Stimulated activated CD4-positive, alpha-beta T cell treated with anti-CD3 and anti-CD28 coated beads, Interleukin-12 subunit alpha, Interleukin-12 subunit beta, amount 100 ng/mL, for 48 hours (primary cell): ENCODE measurements at places on chromosomes 13 and 19.

GRCh38 chr13:41402691-41403511, 54.4 kb upstream of the RGCC start:
- DNase-seq, result no peak

DNA sequence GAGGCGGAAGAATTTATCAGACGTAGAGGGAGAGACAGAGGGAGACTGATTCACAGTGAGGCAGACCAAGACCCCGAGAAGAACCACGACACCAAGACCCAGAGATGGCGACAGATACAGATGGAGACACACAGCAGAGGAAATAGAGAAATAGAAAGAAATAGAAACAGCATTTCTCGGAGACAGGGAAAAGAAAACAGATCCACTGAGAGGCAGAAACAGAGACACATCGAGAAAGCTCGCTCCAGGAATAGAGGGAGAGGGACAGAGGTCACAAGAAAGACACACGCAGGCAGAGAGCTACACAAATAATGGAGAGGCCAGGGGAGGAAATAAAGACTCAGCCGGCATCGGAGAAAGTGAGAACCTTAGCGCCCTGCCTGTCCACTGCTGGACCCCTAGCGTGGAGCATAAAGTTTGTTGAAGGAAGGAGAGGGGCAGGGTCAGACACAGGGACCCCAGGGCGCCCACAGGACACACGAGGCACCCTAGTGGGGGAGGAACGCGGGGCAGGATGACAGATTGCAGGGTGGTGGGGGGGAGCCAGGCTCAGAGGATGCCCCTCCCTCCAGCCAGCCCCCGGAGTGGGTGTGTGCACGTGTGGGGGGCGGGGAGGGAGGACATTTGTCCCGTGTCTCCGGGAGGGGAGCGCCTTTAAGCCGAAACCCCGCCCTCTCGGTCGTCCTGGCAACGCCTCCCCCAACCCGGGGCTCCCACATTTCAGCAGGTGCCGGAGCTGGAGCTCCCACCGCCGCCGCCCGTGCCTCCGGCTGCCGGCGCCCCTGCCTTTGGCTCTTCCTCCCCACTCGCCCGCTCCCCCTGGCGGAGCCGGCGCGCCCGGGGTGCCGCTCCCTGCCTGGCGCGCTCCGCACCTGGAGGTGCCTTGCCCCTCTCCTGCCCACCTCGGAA, at the start of gene PRKCG:
PRKCG (plus strand) TSS at position 716 of the 909 bp plus-strand sequence. CDS start 298 bp downstream, outside the sequence.
- no peak for DNase-seq

- no peak for DNase-seq
Measured at GRCh38 chr13:100954430-100955305, 280.1 kb upstream of the TMTC4 start.

DNA sequence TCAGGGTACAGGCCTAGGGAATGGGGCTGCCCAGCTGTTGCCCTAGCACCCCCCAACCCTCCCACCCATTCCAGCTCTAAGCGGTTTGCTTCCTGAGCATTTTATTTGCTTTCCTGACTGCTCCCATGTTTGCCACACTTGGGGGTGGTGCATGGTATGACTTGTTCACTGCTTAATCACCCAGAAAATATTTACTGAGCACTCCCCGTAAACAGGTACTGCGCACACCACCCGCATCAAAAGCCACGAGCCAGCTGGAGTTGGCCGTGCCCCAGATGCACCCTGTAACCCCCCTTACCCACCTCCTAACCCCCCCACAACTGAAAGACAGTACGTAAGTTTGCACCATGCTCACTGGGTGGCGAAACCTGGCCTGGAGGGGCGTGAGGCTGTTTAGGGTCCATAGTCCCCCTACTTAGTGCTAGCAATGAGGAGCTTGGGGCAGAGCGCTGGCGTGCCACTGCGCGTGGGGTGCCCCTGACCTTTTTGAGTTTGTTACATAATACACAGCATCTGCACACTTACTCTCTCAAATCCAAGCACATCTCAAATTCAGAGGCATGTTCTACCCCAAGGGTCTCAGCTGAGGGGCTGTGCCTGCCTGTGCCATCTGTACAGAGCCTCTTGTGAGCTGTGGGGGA, 29.8 kb downstream of the DPF1 start:
- no peak for DNase-seq

DNA sequence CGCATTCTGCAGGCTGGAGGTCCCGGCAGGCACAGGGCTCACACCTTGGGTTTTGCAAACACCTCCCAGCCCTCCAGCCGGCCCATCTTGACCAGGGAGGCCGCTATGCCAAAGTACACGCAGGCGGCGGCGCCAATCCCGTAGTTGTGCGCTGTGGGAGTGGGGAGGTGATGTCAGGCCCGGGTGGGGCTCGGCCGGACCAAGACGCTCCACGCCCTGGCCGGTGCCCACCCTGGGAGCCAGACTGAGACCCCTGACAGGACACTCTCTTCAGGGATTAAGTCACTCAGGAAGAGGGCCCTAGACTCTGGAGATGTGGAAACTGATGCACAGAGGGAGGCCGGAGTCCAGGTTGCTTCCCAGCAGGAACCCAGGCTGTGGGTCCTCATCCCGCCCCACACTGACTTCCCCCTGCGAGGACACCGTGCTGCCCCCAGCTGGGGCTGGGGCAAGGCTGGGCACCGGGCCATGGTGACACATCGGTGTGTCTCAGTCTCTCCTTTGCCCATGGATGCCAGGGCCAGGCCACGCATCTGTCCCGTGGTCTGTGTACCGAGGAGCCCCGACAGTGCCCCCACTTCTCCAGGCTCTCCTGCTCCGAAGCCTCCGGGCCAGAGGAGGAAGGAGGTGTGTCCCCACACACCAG, 8.8 kb downstream of the NDUFA11 start:
- DNase-seq, result no peak

DNA sequence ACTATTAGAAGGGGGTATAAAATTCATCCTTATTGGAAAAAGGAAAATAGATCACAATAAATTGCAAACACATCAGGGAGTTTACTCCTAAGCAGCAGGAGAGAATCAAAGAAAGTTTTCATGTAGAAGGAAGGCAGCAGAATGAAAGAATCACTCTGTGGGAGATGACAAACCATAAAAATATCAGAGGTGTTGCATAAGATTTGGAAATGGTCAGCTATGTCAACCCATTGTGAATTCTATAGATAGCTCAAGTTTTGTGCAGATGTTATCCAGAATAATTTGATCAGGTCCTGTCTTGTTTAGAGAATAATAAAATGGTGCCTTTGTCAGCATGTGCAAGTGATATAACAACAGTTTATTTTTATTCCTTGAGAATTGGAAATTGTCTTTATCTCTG, 622.4 kb downstream of the DCT start:
- DNase-seq, result no peak

DNA sequence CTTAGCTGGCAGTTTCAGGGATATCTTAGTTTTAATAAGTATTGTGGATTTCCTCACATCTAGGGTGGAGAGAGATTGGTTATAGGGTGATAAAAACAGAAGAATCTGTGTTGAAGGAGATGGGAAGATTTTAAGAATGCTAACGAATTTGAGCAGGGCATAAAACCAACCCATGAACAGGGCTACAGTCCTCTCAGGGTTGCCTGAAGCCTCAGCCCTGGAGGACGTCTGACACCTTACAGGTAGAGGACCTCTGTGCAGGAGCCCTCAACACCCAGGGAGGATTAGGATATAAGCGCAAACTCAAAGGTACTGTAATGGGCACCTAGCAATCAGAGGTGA, 461 bp upstream of the WASF3 start:
- no peak for DNase-seq

- DNase-seq, result no peak
Measured at GRCh38 chr13:33057019-33057780, 41.0 kb downstream of the KL start.

DNA sequence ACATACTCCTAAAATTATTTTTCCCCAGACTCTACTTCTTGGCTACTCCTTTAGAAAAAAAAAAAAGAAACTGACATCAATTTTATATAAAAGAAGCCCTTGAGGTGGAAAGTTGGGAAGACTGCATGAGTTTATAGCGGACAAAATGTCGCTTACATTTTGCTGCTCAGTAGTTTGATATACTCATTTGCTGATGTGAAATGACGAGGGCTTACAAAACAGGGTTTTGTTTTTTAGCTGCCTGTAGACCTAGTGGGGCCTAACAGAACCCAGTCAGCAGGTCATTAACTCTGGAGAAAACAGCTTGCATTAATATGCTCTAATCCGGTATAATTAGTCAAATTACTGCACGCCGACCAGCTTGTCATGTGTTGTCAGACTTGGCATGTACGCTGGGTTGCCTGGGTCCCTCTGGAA, 37.6 kb upstream of the MAB21L1 start:
- no peak for DNase-seq

GRCh38 chr19:16778796-16779411, 50.3 kb upstream of the SIN3B start:
- DNase-seq, result peak; percentile 31

- no peak for DNase-seq
Measured at GRCh38 chr13:49532593-49532992, 36.8 kb downstream of the PHF11 start.

DNA sequence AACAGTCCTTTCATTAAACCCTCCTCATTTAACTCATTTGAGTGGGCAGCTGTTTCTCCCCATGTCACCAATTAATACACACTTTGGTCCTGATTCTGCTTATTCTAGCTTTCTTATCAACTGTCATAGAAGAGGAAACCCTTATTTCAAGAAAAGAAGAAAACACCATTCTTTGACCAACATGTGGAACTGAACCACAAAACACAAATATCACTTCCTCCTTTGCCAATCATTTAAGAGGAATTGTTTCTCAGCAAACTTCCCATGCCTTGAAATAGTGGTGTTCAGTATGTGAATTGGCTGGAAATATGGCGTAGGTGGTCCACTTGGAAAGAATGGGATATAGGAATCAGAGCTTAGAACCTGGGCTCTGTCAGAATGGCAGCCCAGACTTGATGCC, 20.4 kb downstream of the MBD3L2B start:
- no peak for DNase-seq

DNA sequence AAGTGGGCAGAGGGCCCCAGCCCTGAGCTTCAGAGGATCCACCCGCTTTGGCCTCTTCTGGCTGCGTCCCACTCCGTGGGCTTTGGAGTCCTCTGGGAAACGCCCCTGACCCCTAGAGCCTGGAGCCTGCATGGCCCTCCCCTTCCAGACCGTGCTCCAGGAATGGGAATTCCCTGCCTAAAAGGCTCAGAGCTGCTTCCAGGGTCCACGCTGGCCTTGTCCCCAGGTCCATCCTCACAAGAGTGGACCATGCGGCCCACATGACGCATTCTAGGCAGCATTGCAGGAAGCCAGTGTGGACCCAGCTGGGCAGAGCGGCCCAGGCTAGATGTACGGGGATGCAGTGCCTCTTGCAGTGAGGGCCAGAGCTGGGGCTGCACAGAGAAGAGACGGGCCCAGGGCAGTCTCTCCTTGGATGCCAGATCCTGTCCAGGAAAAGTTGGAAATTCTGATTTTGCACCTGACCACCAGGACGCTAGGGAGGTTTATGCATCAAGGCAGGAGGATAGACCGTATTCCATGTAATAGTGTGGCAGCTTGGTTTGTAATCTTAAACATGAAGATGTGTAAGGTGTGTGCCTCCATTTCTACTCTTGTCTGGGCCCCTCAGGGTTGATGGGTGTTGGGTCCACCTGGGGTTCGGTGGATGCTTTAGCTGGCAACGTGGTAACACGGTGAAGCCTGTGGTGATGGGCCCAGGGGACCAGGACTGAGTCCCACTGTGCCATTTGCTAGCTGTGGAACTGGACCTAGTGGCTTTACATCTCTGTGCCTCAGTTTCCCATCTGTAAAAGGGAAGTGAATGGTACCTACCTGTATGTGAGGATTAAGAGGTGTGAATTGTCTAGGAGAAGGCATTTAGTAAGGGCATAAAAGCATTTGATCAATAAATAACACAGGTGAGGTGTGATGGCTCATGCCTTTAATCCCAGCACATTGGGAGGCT, 14.8 kb upstream of the FXYD3 start:
- DNase-seq, result no peak

DNA sequence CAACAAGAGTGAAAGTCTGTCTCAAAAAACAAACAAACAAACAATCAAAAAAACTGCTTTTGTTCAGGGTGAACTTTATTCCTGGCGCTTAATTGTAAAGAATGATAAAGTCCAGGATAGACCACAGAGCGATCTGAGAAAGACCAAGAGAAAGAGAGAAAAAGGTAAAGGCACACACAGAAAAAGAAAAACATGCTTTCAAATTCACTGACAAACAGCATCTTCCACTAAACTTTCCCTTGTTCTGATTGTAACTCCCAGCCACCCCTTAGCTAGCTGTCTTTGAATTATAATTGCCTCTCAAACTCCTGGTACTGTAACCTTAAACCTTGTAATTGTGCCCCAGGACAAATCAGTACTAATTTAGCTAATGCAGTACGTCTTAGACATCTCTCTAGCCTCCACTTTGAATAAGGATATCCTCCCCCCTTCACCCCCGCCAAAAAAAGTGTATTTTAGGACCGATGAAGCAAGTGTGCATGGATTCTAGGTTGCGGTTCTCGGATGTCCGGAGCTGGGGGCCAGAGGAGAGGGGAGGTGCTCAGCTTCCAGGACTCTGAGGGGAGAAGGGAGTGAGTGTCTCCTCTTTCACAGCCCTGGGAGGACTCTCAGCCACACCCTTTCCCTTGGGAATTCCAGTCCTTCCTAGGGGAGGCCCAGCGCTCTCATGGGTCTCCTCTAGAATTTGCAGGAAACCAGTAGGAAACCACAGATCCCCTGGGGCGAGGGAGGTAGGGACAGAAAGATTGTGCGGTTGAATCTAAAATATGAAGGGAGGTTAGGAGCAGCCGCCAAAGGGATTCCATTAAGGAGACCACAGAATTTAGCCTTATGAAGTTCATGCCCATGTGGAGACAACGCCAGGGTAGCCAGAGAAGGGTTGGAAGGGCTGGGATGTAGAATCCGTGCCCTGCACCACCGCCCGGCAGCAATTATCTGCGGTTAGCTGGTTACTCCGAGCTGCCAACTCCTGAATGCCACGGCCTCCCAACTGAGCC, 19.7 kb downstream of the ZNF536 start:
- no peak for DNase-seq

DNA sequence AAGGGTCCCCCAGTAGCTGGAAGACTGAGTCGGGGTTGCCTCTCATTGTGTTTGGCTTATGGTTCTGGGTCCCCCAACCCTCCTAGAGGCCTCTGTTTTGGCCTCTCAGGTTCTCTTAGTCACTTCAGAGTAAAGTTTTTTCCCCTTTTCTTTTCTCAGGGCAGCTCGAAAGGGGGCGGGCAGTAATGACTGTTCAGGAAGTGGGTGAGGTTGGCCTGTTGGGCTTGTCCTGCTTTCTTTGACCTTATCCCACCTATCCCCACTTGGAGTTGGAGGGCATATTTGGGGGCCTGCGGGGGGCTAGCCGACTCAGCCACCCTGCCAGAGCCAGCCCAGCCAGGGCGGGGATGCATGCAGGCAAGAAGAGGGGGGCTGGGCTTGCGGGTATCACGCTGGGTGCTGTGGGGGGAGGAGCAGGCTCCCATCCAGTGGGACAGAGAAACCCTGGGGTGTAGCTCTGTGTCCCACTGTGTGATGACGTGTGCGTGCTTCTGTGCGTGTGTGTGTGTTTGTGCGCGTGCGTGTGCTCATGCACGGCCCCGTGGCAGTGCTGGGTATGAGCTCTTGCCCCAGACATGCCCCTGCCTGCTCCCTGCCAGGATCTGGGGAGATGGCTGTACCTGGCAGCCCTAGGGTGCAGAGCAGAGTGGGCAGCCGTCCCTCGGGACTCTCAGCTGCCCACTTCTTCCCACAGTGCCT, 1.4 kb downstream of the CIC start:
- DNase-seq, result no peak
